ENCODE measurements at places on chromosomes 2 and 18.

DNA sequence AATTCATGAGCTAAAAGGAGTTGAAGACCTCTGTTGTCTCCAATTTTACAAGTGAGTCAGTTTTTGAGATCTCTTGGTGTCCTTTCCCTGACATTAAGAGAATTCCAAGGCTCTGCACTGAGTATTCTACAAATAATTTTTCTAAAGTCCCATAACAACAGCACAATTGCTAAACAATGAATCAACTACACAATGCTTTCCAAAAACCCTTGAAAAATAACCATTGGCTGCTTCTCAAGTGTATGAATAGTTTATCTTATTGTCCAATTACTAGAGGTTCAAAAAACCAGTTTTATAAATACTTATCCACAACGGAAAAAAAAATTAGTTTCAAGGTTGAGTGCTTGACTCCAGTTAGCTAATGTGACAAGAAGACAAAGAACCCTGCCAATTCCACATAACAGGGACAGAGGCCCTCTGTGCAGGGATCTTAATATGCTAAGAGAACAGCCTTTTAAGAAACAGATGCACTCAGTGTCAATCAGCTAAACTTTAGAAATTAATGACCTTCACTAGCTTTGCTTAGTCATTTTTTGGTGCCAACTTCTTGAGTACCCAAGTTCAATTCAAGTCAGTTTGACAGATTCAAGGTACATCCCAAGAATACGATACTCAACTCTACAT is 266.6 kb upstream of the CYP26B1 start:
- no peak for DNase-seq

GRCh38 chr2:134692499-134692898 is 26.3 kb downstream of the TMEM163 start:
- DNase-seq, result no peak

DNA sequence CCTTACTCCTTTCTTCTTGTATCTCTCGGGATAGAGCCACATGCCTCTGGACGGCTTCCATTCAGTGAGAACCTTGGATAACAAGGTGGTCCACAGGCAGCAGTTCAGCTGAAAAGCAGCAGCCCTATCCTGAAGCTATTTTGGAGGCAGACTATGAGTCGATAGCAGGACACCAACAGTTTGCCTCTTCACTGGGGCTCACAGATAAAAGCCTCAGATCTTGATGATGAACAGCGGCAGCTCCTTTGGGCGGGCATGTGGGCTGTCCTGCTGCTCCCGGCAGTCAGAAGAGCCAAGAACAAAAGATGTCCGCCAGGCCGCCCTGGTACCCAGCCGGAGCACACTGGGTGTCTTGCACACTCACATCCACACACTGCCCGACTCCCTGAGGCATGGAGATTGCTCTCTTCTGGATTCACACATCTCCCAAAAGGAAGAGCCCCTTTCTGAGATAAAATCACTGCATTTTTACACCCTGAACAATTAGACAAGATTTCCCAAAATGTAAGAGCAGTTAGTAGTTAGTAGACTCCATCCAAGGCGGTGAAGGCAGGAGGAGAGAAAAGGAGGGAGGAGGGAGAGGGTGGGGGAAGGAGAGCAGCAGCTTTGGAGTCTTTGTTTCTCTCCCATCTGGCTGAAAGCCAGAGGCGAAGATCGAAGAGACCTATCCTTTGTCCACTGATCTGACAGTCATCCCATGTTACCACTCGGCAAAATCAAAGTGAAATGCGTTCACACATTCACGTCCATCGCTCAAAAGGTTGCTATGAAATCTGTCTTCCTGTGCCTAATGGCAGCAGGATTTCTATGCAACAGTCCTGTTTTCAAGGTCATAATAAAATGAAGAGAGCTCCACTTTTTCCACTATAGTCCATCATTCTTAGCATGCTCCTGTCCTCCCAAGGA is 90.1 kb upstream of the KLF7 start:
- no peak for DNase-seq

DNA sequence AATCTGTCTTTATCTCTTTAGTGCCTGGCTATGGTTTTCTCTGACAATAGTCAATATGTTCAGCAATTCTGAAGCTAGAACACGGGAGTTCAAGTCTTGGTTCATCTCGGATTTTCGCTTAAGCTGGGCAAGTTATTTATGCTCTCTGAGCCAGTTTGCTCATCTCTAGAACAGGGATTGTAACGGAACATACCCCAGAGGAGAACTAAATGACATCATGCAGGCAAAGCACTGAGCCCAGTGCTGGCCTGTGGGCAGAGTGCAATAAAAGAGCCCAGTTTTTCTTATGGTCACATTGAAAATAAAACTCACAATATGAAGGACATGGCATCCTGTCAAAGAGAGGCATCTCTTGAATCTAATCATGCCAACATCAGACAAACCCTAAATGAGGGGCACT is 143.9 kb downstream of the ZBTB7C start:
- no peak for DNase-seq

DNA sequence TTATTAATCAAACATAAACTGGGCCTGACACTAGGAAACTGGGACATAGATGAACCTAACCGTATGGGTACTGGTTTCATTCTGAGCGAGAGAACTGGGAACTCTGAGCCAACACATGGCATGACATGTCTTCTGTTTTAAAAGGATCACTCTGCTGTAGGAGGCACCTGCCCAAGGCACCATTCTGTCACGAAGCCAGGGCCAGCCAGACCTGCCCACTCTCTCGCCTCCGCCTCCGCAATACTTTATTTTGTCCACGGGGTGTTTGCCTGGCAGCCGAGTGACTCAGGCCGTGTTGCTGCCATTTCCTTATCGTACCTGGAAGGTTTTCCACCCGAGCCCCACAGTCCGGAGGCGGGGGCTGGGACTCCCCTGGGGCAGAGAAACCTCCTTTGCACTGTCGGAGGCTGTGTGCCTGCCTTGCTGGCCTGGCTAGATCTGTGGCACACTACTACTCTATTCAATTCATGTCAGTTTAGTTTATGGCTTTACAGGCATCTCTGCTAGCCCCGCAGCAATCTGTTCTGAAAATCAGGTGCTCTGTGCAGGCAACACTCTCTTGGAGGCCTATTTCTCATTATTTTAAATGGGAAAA is 120.4 kb upstream of the ACKR3 start:
- DNase-seq, result no peak

DNA sequence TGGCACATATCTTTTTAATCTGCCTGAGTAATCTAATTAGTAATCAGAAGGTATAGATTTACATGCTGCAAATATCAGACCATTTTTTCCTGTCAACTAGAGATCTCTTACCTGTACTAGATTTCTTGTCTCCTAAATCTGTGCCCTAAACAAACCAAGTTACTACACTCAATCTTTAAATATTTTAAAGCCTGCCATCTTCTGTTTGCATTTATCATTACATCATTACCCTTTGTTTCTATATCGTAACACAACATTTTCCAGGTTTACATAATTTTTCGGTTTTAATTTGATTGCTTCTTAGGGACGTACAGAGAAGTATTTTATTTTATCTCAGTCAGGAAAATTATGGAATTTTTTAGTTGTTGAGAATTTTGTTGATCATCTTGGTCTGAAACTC is 25.7 kb downstream of the PSMA8 start:
- no peak for DNase-seq

DNA sequence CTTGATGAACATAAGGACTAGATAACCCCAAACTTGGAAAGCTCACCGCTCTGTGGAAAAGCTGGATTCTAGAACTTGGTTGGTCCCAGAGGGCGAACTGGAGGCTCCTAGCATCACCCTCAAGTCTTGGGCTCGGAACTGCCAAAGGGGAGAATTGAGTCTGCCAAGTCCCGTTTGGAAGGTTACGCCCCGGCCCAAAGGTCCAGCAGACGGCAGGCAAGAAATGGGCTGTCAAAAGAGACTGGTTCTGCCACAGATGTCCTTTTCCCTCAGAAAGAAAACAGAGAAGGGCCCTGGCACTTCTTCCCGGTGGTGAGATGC is 182.2 kb downstream of the ANAPC1 start:
- DNase-seq, result no peak

DNA sequence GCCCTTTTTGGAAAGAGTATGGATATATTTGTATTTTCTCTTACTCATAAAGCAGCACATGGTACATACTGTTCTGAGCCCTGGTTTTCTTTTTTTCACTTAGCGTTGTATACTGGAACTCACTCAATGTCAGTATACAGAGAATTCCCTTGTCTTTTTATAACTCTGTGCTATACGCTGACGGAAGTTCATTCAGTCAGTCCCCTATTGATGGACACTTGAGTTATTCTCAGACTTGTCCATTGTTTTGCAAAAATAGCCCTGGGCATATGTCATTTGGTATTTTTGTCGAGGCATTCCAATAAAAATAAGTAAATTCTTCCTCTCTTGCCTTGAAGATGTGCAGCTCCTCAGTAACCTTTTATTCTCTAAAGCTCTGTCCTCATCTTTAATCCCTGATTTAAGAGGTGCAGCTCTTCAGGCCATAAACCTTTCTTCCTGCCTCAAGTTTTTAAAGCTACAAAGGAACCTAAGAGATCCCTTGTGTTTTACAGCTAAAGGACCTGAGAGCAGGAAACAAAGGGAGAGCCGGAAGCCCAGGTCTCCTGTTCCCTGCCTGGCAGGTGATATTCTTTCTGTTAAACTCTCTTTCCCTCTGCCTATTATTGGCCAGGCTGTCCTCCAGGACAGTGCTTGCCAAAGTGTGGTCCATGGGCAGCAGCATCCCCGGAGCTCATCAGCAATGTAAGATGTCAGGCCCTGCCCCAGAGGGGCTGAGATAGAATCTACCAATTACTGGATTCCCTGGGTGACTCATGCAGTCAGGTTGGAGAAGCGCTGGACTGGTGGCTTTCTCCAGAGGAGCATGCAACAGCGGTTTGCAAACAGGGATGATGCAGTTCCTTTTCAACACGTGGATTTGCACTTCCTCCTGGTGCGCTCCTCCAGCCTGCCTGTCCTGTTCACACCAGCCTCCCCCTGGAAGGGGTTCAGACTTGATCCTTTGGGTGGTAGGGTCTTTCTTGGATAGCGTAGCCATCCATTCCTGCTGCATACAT is 158.0 kb downstream of the NEDD4L start:
- no peak for DNase-seq

GRCh38 chr2:55063226-55063625 is 13.0 kb upstream of the RTN4 start:
- DNase-seq, result no peak

GRCh38 chr2:142868229-142868762 is 9.2 kb upstream of the KYNU start:
- DNase-seq, result no peak

- DNase-seq, result no peak
Measured at GRCh38 chr2:178450524-178450773, 526 bp downstream of the PRKRA start.

GRCh38 chr2:169452080-169452479 is 27.2 kb upstream of the BBS5 start:
- no peak for DNase-seq

- DNase-seq, result no peak
Measured at GRCh38 chr2:9194352-9194751, 12.3 kb upstream of the ASAP2 start.

DNA sequence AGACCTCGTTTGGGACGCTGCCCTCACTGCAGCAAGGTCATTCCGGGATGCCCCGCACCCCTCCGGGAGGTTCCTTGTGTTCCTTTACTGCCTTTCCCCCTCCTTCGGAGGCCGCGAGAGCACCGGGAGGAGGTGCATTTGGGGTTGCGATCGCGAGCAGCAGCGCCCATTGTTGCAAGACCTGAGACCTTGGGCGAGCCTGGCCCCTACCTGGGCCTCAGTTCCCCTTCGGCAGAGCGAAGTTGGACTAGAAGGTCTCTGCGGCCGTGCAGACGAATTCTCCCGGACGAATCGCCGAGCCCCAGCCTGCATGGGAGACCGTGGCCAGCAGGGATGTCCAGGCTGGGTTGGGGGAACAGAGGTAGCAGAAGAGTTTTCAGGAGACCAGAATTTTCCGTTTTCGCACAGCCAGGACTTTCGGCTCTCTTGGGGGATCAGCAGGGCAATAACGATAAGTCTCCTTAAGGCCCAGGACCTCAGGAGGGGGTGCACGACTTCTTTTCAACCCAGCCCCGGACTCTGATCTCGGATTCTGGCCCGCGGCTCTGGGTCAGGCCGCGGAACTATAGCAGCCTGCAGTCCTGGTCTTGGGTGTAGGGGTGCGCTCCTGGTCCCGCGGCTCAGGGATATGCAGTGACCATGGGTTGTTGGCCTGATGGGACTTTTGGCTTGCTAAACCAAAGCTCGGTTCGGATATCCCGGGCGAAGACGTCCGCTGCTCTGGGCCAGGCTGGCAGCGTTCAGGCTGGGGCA is 2.8 kb downstream of the GDF7 start:
- DNase-seq, result no peak

- no peak for DNase-seq
Measured at GRCh38 chr2:187580462-187581124, 26.4 kb upstream of the TFPI start.

- DNase-seq, result no peak
Measured at GRCh38 chr2:40844353-40845277, 392.7 kb upstream of the SLC8A1 start.
